ENCODE measurements at places on chromosomes 3 and 15.

GRCh38 chr3:63462732-63463131 is 184.6 kb downstream of the SYNPR start:
- DNase-seq = no peak

DNA sequence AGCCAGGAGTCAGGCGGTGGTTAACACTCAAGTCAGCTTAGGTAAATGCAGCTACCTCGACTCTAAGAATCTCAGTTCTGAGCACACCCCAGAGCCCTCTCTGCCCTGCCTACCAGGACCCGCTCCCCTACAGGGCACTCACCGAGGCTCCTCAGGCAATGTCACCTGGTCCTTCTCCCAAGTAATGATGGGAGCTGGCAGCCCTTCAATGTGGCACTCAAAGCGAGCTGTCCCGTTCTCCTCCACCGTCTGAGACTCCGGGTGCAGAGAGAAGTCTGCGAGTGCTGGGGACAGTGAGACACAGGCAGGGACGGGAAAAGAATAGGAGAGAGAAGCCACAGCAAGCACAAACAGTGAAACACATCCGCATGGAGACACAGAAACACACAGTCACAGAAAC is 12.7 kb downstream of the IGDCC4 start:
- DNase-seq = no peak

- no peak for DNase-seq
These were observed 99.8 kb downstream of the MECOM start for GRCh38 chr3:169563775-169564059.

- DNase-seq = no peak
These were observed 13.9 kb downstream of the SETD5 start for GRCh38 chr3:9411302-9411701.

GRCh38 chr15:84598250-84598649 is 2.6 kb upstream of the ZSCAN2 start:
- no peak for DNase-seq

- DNase-seq = peak; percentile 80
These were observed 155.9 kb upstream of the FEZF2 start for GRCh38 chr3:62529230-62529629.

DNA sequence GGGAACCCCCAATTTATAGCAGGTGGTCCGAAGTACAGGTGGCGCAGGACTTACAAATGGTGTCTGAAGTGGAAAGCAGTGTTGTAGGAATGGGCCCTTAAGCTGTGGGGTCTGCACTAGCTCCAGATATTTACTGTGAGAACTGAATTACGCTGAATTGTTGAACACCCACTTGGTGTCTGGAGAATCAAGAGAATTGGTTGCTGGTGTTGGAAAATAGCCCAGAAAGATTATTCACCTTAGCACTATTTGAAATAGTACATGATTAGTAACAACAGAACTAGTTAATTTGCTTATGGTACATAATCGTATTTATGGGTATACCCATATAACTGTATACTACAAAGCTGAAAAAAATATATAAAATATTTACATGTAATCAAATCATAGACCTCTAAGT is 64.8 kb downstream of the ADAM10 start:
- no peak for DNase-seq

- no peak for DNase-seq
These were observed 1.5 kb downstream of the POLR2M start for GRCh38 chr15:57708047-57708446.

DNA sequence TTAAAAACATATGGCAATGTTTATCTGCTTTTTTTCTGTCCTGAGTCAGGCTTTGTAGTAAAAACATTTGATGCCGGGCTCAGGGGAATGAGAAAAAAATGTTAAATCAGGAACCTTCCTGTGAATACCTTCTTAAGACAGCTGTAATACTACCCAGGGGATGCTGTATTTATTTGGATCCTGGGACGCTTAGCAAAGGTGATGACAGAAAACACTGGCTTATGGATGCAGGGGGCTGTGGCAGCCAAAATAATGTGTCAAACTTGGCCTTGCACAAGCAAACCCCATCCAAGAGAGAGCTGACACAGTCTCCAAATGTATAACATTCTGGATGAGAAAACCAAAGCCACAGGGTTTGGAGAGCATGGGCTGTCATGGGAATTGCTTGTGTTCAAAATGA is 438.2 kb upstream of the PROK2 start:
- no peak for DNase-seq

Data from HAP-1 (cell line).